ENCODE measurements at places on chromosomes 13 and 19. TPM values are rescaled to one million over a fixed set of nuclear protein-coding genes. Genes with fewer than 3 reads are reported as not detected.

DNA sequence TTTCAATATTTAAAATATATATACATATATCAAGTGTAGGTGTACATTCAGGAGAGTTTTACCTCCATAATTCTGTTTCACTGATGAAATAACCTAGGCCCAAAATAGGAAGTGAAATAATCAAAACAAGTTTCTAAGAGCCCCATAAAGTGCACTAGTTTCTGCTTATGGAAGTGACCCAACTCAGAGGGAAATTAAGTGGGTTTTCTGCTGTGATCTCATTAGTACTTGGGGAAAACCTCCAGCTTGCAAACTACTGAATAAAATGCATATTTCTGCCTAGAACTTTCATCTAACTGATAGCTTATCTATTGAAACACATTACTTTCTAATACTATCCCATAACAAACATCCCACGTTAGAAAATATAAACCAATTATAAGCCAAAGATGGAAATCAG lies 45.4 kb upstream of the MIR17HG start:
- no peak overlapping the region for H3K4me3 ChIP-seq
- H3K4me1 ChIP-seq = no peaks in the 10 kb centered on the region
- no peaks in the 10 kb centered on the region for H3K36me3 ChIP-seq
- H3K27ac ChIP-seq = no peak overlapping the region
- DNase-seq = no peak

DNA sequence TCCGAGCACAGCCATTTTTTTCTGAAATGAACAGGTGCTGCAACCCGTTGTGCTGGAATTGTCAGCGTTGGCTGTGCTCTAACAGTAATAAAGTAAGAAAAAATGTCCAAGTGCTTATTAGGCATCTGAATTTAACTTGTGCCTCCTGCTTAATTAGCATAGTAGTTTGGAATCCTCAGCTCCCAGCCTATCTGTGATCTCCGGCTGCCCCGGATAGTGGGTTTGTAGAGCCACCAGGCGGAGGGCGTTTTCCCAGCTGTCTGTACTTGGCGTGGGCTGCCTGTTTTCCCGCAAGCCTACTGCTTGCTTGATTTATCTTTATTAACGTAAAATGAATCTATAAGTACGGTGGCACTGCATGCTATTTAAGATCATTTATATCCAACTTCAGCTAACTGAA lies 137.9 kb downstream of the MTUS2 start:
- no peak overlapping the region for H3K27ac ChIP-seq
- no peak for DNase-seq
- H3K36me3 ChIP-seq = no peaks in the 10 kb centered on the region

The IGSF23 gene
- not detected for total RNA-seq

The LRRC4B gene
- 12.0 TPM for total RNA-seq

The IZUMO2 gene
- not detected for total RNA-seq

The DLEU7 gene
- total RNA-seq = not detected

All from neural progenitor cell (in vitro differentiated cells).